Mesothelial cell of epicardium (in vitro differentiated cells): ENCODE measurements at places on chromosomes 5 and 9.

- no peak for DNase-seq
Observed at GRCh38 chr5:17203329-17204132, 13.9 kb upstream of the BASP1 start.

DNA sequence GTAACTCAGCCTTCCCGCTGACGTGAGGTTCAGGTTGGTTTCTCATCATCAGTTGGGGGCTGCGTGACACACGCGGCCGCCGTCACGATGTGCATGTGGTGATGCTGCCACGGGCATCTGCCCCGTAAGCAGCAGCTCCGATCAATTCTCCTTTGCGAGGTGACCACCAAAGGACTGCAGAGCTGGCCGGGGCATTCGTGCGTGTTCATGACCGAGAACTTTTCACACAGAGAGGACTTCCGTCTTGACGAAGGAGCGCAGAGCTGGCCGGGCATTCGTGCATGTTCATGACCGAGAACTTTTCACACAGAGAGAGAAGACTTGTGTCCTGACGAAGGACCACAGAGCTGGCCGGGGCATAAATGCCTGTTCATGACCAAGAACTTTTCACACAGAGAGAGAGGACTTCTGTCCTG lies 3.8 kb upstream of the LCN1 start:
- DNase-seq = no peak

DNA sequence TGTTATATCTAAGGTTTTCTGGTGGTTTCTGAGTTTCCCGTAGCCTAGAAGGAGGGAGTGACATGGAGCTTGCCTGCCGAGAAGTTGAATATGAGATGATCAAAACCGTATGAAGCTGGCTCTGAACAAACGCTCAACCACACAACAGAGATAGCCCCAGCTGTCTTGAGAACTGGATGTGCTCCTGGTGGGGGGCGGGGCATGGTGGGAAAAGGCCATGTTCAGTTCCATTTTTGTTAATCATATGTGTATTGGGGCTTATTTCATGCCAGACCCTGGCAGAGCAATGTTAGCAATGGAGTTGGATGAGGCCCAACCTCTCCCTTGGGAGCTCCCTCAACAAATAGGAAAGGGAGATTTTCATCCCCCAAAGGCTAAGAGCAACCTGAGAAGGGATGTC lies 4.8 kb downstream of the CCL19 start:
- DNase-seq = no peak

DNA sequence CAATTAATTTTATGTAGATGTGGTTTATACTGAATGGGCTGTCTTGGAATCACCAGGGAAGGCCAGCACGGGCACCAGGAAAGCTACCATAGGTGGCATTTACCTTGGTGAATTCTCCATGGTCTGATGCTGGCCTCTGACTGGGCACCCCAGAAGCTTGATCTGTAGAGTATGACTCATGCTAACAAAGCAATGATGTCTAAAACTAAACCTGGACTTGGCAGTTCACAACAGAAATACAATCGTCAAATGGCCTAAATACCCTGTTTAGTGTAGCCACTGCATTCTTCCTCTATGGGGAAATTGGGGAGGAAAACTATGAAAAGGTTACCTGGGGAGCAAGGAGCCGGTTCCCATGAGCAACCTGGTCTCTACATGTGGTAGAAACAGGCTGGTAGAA lies 98.0 kb downstream of the ATPSCKMT start:
- no peak for DNase-seq

- DNase-seq = no peak
Observed at GRCh38 chr5:53438486-53439472, 41.6 kb upstream of the FST start.

- DNase-seq = no peak
Observed at GRCh38 chr5:77558266-77558665, 66.2 kb upstream of the WDR41 start.

GRCh38 chr5:112711436-112711835 lies 26.2 kb upstream of the APC start:
- no peak for DNase-seq

- no peak for DNase-seq
Observed at GRCh38 chr9:29511680-29512079, 1938.4 kb upstream of the C9orf72 start.

DNA sequence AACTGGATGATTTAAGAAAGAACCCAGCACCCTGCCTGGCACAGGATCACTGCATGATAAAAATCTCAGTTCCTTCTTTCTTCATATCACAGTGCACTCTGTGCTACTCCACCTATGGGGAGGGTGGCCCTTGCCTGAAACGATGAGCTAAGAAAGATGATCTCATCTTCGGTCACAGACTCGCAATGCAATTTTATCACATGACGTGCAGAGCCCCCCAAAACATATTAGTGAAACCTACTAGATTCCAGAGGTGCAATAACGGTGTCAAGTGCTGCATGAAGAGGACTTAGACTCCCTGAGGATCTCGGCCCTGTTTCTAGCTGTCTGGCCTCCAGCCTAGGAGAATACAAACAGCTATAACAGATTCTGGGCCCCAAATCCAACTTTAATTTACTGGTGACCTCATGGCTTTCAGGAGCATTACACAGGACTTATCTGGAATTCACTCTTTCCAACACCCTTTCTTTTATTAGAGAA lies 104.0 kb downstream of the EBF1 start:
- no peak for DNase-seq

GRCh38 chr9:4415281-4415680 lies 75.0 kb upstream of the SLC1A1 start:
- no peak for DNase-seq

- DNase-seq = no peak
Observed at GRCh38 chr9:114096041-114096511, 3.0 kb downstream of the KIF12 start.

DNA sequence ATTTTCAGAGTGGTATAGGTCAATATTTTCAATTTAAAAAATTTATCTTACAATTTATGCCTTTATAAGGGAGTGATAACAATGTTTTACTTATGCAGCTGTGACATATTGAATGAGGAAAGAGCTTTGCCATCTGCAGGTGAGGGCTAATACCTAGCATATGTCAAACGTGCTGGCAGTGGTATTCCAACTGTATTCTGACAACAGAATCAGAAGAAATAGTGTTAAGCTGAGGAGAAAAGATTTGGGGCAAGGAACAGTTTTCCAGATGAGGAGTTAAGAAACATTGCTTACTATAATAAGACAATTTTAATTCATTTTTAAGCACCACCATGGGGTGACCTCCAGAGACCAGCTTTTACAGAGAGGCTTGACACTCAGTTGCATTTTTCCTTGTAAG lies 267.8 kb upstream of the ZNF608 start:
- DNase-seq = no peak

DNA sequence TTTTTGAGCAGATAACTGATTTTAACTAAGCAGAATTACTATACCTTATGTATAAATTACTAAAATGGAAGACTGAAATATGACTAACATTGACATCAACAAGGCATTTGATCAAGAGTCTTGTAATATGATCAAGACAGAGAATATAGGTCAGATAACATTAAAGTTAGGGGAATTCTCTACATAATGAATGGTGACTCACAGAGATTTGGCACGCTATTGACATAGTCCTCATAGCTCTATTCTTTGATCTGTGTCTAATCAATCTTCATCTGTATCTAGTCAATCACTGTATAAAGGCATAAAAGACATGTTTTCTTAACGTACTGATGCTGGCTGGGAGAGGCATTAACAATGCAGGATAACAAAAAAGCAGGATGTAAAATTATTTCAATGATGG lies 17.4 kb downstream of the ABITRAM start:
- DNase-seq = no peak

- DNase-seq = no peak
Observed at GRCh38 chr5:74950836-74951515, 84.8 kb upstream of the FAM169A start.

DNA sequence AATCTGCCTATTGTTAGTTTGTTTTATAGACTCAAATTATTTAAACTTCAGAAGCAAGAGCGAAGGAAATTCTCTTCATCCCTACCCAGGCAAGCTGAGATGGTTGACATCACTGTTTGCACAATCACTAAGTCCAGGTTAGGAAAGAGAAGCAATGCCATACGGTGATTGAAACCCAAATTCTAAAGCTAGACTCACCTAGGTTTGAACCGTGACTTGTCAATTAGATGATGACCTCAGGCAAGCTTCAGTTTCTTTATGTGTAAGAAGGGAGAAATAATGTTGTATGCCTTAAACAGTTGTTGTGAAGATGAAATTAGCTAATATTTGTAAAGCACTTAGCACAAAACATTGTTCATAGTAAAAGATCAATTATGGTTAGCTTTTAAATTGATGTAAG lies 96.5 kb upstream of the ANKRD55 start:
- DNase-seq = no peak

GRCh38 chr9:22654833-22655232 lies 208.2 kb downstream of the DMRTA1 start:
- no peak for DNase-seq
